NCI-H1092 (cell line): ENCODE measurements at places on chromosomes 2 and 18.

GRCh38 chr2:160365716-160366367 lies 127.8 kb downstream of the RBMS1 start:
- DNase-seq = no peak

DNA sequence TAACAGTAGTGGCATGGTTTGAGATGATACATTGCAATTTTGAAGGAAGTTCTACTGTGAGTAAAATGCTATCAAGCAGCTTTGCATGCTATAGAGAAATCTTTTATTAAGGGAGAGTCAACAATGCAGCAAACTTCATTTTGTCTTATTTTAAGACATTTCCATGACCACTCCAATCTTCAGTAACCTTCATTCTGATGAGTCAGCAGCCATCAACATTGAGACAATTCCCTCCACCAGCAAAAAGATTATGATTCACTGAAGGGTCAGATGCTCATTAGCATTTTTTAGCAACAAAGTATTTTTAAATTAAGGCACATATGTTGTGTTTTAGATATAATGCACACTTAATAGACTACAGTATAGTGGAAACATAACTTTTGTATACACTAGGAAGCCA lies 235.7 kb downstream of the DSC3 start:
- no peak for DNase-seq

- no peak for DNase-seq
Observed at GRCh38 chr2:232761301-232761907, 15.0 kb downstream of the KCNJ13 start.

DNA sequence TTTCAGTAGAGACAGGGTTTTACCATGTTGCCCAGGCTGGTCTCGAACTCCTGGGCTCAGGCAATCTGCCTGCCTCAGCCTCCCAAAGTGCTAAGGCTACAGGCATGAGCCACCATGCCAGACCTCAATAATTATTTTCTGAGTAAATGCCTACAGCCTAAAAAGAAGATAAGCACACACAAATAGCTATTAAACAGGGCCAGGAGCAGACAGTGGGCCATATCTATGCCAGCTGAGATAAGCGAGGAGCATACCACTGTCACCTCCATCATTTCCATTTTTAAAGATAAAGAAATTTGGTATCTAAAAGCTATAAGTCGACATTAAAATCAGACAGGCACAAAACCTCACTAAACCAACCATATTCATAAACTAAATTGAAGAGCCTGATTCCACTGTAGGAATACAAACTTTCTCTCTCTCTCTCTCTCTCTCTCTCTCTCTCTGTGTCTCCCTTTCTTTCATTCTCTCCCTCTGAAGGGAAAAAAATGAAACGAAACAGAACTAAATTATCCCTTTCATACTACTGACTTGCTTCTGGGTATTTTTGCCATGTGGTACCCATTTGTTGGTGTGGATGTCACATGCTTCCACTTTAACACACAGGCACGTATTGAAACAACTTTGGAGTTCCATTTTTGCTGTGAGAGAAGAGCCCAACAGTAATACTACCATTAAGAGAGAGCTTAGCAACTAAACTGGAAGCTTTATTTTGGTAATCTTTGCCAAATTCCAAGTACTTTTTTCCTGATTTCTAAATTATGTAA lies 51.0 kb downstream of the FARSB start:
- no peak for DNase-seq

GRCh38 chr2:54657664-54658083 lies 65.8 kb upstream of the EML6 start:
- DNase-seq = no peak

DNA sequence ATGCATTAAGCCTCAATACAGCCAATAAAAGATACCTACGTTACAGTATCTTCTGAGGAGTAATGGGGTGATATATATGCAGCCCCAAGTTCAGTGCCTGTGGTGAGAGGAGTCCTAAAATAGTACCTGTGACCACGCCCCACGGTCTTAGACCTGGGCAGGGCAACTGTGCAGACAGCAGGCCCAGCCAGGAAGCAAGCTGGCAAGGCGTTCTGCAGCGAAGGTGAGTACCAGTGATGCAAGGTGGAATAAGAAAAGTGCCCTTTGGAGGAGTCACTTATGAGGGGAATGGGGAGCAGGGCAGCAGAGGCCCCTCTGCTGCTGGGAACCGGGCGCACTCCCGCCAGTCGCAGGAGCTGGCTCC lies 12.7 kb upstream of the MAP3K2 start:
- no peak for DNase-seq

DNA sequence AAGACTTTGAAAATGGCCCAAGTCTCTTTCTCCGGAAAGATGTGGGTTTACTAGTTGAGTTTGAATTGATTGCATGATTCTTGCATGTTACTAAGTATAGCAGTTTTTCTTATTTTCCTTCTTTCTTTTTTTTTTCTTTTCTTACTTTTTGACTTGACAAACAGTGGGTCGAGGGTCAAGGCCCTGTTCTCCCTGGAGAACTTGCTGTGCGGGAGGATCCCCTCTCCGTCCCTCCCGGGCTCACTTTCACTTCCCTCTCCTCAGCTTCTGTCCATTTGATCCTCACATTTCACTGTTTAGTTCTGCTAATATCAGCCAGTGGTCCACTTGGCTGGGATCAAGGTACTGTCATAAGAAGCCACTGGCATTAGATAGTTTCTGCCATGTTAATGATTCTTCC lies 767.4 kb downstream of the TDRD15 start:
- DNase-seq = no peak

- no peak for DNase-seq
Observed at GRCh38 chr2:43941966-43942365, 53.8 kb downstream of the LRPPRC start.

DNA sequence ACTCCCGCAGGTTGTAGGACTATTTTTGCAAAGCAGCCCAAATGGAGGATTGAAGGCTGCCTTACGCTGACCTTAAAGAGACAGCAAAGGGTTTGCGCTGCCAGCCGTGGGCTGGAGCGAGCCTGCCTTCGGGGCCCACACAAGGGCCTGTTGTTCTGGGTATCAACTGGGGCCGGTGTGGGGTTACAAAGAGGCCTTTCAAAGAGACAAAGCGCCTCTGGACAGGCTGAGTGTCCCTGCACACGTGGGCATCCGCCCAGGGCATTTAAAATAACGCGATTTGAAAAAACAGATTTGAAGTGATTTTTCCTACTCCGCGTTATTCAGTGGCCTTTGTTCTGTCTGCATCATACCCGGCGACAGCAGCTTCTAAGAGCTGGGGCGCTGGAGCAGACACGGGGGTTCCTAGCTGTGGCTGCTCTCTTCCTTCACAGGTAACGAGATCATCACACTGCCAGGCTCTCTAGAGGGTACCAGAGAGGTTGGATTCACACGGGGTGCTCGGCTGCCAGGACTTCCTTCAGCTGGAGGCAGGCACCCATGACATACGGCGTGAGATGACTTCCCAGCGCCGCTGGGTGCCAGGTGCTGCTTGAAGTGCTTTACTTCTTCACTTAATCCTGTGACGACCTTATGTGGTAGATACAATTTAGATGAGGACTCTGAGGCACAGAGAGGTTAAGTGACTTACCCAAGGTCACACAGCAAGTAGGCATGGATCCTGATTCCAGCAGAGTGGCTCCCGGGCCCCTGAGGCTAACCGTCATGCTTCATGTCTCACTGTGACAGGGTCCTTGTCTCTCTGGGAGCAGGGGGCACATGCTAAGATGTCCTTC lies 32.2 kb downstream of the MAL start:
- DNase-seq = no peak
